ENCODE measurements at places on chromosomes 1 and 21.

DNA sequence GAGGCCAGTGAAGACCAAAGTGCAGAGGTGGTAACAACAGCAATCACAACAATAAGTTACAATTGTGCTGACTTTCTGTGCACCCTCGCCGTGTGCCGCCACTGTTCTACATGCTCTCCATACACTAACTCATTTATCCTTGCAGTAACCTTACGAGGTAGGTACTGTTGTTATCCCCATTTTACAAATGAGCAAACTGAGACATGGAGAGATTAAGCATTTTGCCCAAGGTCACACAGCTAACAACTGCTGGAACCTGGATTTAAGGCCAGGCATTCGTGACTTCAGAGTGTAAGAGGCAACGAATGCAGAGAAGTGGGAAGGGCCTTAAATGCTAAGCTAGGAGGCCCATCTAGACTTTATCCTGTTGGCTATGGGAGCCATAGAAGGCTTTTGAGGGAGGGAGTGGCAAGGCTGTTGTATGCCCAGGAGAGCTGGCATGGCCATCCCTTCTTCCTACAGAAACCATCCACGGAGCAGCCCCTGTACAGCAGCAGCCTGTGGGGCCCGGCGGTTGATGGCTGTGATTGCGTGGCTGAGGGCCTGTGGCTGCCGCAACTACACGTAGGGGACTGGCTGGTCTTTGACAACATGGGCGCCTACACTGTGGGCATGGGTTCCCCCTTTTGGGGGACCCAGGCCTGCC, 36.6 kb downstream of the AZIN2 start:
- no peak for DNase-seq

DNA sequence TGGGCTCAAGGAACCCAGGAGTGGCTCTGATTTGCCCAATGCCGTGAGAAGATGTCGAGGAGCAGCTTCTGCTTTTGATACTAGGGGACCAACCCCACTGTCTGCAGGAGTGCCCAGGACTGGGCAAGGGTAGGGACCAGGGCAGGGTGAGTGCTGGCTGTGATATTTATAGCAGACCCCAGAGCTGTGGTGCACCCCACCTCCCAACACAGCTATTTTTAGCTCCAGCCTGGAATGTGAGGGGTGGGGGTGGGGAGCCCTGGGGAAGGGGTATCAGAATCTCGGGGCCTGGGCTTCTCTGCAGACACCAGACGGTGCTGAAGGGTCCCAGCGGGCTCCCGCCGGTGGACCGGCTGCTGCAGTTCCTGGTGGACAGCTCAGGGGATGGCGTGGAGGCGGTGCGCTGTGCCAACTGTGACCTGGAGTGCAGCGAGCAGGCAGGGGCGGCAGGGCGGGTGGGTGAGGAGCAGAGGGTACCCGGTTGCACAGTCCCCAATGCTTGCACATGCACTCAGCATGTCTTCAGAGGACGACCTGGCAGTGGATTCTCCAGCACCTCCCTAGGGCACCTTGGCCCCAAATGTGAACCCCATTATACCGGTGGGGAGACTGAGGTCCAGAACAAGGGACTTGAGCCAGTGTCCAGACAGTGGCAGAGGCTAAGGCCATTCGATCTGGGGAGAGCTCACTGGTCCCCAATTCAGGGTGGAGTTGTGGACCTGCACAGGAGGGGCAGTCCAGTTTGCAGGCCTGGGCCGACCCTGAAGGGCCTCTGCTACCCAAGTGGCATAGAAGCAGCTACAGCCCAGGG, 1.4 kb downstream of the RNF207 start:
- DNase-seq = peak; percentile 40

GRCh38 chr1:212231372-212231771, 53.8 kb upstream of the PPP2R5A start:
- DNase-seq = no peak

- no peak for DNase-seq
These were observed 278.4 kb downstream of the TM2D1 start for GRCh38 chr1:61446531-61446991.

GRCh38 chr1:201452866-201453265, 16.1 kb downstream of the PHLDA3 start:
- DNase-seq = no peak

GRCh38 chr21:25887646-25888306, 153.0 kb downstream of the GABPA start:
- no peak for DNase-seq

- no peak for DNase-seq
These were observed 12.1 kb downstream of the TRAPPC10 start for GRCh38 chr21:44024257-44024656.

- peak; percentile 57 for DNase-seq
These were observed 19.0 kb downstream of the BTG2 start for GRCh38 chr1:203324105-203325025.

DNA sequence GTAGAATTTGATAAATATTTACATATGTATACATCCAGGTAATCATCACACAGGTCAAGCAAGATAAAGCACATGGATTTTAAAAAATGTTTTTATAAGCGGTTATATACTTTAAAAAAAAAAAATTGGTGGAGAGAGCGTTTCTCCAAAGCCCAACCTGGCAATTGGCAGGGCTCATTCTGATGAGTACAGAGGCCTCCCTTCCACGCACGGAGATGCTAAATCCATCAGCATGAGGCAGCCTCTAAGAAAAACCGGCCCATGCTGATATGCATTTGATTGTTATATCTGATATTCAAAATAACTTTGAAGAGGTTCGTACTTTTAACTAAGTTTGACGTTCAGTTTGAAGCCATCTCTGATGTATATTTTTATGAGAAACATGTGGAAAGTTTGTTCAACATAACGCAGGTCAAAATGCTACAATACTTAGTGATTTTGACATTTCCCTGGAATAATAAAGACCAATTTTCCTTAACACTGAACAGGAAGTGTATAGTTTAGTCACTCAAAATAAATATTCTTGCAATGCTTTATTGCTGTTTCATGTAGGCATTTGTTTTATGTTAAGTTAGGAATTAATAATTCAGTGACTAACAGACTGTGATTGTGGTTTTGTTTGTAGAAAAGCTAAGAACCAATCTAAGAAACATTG, 151.7 kb downstream of the NR5A2 start:
- DNase-seq = no peak

DNA sequence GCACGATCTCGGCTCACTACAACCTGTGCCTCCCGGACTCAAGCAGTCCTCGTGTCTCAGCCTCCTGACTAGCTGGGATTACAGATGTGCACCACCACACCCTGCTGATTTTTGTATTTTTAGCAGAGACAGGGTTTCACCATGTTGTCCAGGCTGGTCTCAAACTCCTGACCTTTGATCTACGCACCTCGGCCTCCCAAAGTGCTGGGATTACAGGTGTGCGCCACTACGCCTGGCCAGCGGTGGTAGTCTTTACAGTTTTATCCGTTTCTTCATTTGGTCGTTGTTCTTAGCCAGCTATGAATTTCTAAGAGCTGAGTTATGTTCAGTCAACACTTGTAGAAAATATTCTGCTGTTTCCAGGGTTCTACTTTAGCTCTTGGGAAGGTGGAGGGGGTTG, 53.3 kb downstream of the AKNAD1 start:
- DNase-seq = no peak

DNA sequence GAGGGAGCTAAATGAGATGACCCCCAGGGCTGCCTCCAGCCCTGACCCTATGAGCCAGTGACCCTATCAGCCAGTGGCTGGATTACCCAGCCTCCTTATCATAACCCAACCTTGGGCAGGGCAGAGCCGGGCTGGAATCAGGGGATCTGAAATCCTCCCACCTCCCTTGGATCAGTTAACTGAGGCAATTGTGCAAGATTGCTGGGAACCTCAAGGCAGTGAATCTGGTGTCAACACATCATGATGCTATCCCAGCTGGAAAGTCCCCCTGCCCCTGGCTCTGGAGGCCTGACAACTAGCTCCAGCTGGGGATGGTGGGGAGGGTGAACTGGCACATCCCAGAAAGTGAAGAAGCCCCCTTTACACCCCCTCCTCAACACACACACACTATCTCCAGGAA, 6.4 kb upstream of the TSPAN1 start:
- DNase-seq = no peak

- DNase-seq = no peak
These were observed 46.6 kb downstream of the VPS26C start for GRCh38 chr21:37220433-37220980.

DNA sequence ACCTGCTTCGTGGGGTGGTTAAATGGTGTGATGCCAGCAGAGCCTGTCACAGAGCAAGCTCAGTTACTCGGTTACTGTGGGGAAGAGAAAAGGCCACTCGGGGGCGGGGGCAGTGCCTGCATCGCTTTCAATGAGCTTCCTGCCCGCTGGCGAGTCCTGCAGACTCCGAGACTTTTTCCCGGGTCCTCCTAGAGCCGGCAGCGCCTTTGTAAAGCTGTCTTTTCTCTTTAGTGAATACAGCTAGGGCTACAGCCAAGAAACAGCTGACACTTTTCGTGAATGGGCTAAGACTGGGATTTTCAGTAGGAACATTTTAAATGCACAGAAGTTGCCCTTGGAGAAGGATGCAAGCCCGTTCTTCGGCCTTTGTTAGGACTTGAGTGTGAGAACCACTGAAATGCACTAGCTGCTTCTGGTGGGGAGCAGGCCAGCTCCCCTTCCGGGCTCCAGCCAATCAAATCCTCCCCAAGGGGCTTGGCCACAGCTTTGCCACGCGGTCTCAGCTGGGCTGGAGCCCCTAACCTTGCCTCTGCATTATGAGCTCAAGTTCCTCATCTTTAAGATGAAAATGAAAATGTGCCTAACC, 23.4 kb upstream of the EFHD2 start:
- DNase-seq = no peak

GRCh38 chr21:16792101-16792500, 720.7 kb upstream of the CXADR start:
- DNase-seq = no peak

DNA sequence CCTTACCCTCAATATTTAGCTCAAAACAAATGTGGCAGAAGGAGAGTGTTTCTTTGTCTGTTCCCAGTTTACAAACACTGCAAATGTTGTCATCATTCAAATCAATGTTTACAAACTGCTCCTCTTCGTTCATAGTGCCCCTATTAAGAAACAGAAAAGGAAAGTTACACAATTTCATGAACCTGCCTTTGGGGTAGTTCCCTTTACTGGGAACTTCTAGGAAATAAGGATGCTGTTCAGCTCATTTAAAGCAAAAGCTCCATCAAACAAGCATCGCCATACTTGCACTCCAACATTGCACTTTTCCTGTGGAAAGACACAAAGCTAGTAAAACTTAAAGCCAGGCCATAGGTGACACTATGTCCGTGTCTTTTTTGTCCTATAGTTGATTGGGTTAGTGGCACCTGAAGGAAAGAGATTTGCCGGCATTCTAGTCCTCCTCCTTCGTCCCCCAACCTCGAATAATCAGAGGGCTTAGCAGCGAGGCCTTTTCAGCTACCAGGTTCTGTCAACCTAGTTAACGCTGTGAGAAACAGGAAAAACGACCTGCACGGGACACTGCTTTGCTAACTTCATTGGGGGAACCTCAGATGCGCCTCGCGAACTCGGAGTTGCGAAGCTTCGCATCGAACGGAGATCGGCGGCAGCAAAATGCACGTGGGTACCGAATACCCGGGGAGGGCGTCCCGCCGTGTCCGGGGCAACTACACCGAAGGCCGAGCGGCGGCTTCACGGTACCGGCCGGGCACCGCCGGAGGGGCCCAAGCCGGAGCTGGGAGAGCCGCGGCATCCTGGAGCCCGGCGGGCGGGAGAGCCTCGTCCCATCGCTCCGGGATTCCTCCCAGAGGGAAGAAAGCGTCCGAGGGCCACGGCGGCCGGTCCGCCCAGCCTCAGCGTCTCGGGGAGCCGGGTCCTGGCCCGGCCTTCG, 706 bp downstream of the C21orf91 start:
- peak; percentile 61 for DNase-seq

DNA sequence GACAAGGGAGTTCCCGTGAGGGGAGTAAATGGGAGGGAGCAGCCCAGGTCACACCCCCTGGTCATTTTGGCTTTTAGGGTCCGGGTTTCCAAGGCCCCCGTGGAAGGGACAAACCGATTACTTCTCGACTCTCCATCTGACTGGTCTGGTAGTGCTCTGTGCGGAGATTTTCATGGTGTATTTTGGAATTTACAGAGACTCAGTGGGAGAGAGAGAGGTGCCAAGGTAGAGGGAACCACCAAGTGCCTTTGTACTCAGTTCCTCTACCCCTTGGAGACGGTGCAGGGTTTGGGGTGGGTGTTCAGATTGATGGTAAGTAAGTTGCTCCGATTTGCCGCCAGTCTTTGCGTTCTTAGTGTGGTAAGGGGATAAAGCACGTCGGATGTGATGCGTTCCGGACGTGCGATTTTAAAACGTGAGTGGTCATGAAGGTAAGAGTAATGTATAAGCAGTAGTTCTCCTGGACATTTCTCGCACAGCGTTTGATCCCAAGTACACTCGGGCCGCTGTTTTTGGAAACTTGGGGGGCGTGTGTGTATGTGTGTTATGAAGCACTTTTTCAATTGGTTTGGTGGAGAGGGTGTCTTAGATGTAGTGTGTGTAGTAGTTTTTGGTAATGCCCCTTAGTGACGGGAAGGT, 682 bp downstream of the SUCO start:
- DNase-seq = peak; percentile 45

DNA sequence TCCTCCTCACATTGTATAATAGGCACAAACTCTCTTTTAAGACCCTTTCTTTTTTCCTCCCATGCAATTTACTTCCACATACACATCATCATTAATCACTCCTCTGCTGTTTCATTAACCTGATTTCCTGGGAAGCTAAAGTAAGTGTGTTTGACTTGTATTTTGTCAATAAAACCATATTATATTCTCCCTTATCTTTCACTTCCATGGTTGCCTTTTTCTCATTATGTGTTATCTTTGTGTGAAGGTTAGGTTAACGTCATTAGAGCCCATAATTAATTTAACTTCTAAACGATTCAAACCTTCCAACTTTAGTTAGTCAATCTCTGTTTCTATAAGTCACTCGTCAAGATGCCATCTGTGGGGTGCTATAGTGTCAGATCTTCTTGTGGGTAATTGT, 313.0 kb downstream of the PAPPA2 start:
- DNase-seq = no peak

GRCh38 chr1:114253900-114254299, 100.2 kb upstream of the SYT6 start:
- DNase-seq = no peak

- DNase-seq = no peak
These were observed 69.2 kb upstream of the PDC start for GRCh38 chr1:186530109-186530508.

GRCh38 chr1:202802998-202803932, 5.0 kb downstream of the KDM5B start:
- peak; percentile 61 for DNase-seq

DNA sequence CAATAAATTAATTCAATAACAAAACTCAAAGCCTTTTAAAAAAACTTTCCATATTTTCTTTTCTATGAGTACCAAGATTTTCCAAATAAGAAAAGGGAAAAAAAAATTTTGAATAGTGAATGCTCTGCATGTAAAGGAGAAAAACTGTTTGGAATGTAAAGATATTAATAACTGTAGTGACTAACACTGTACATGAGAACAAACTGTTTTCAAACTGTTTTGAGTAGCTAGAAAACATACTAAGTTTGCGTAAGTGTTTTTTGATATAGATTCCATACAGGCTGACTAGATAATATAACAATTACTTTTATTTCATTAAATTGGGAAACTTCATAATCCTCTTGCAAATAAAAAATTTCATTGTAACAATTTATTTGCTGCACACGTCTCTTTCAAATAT, 150.5 kb downstream of the DPYD start:
- no peak for DNase-seq

- DNase-seq = no peak
These were observed 76.3 kb downstream of the XCL2 start for GRCh38 chr1:168467452-168467851.

- DNase-seq = no peak
These were observed 40.1 kb upstream of the MCOLN3 start for GRCh38 chr1:85088408-85088784.

- no peak for DNase-seq
These were observed 14.0 kb downstream of the TGFBR3 start for GRCh38 chr1:91872000-91872399.

Measured in lower lobe of right lung (tissue), 2 donors.